ENCODE measurements at places on chromosomes 12 and 14.

- no peak for DNase-seq
Measured at GRCh38 chr12:62694632-62695031, 228.0 kb downstream of the MON2 start.

DNA sequence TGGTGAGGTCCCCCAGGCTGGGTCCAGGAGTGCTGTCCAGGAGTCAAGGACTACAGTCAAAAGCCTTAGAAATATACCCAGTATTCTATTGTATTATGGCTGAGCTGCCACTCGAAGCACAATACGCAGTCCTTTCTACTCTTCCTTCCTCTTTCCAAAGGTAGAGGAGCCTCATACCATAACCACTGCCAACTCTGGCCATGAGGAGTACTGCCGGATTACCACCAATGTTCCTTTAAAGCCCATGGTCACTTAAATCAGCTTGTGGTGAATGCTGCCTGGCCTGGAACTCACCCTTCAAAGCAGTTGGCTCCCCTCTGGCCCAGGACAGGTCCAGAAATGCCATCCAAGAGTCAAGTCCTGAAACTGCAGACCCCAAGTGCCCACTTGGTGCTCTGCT lies 425.4 kb downstream of the SLC16A7 start:
- no peak for DNase-seq

DNA sequence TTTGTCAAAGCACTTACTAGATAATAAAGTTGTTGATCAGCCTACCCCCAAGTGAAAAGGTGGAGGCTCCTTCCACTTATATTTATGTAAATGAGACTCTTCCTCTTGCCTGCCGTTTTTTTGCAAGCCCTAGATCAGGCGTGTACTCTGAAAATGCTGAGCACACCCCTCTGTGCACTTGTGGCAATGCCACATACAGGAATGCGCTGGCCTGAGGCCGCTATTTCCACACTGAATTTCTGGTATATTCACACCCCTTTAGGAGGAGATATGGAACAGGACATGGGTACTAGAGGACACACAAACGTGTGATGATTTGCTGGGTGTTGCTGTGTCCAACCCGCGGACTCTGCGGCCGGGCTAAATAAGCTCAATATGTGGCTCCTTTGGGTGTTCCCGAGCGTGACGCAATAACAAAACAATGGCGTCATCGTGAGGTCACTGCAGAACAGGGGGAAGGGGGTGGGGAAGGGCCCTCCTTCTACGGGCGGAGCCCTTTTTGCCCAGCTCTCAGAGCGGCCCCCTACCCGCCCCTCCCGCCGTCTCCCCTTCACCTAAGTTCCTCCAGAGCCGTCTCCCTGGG lies 554 bp upstream of the TSPAN31 start:
- DNase-seq = peak; percentile 84

- DNase-seq = no peak
Measured at GRCh38 chr14:74500417-74501134, 7.0 kb downstream of the ISCA2 start.

DNA sequence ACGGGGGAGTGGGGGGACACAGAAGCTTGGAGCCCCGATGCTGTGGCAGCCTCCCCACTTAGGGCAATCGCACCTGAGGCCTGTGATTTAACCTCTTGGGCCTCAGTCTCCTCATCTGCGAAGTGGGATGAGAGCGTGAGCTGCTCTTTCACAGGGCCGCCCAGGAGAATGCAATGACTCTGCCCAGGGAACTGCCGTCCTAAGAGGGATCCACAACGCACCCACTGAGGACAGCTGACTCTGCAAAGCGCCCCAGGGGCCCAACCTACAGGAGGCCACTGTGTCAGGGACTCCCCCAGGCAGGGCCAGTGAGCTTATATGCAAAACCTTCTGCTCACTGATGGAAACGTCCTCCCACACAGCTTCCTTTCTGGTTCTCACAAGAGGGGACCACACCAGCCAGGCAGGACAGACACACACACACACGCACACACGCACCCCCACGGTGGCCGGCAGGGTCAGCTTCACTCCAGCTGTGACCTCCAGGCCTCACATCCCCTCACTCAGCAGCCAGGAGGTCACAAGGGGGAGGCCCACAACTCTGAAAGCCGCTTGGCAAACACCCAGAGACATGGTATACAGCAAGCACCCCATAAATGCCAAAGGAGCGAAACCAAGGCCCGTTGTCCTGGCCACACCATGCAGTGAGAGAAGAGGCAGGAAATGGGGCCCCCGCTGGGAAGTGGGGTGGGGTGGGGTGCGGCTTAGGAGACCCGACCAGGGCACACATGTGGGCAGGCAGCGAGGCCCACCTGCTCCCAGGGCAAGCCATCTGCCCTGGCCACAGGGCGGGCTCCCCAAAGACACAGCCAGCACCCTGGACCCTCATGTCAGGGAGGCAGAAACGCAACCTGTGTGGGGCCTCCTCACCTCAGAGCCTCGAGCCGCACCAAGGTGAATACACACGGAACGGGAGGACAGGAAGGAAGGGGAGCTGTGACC lies 73.3 kb downstream of the NCOR2 start:
- DNase-seq = peak; percentile 51

GRCh38 chr12:1170411-1170810 lies 179.4 kb downstream of the ERC1 start:
- DNase-seq = no peak

All from transverse colon (tissue), 4 donors.